Foreskin keratinocyte (primary cell): ENCODE measurements at places on chromosomes 7 and 10. TPM values are rescaled to one million over a fixed set of nuclear protein-coding genes. Genes with fewer than 3 reads are reported as not detected.

The NKX2-3 gene
- not detected in 2 replicates for total RNA-seq

The THAP5 gene
- total RNA-seq = 20.7 and 21.6 TPM in 2 replicates

The TLX1 gene
- not detected in 2 replicates for total RNA-seq

The ITGB8 gene
- 12.3 and 12.9 TPM in 2 replicates for total RNA-seq

The JAKMIP3 gene
- total RNA-seq = 0.04 TPM in 1 of 2 replicates, not detected in the other

The PIP gene
- not detected in 2 replicates for total RNA-seq

The UTF1 gene
- total RNA-seq = not detected in 2 replicates
